ENCODE measurements at places on chromosomes 6 and 20. TPM values are rescaled to one million over a fixed set of nuclear protein-coding genes. Genes with fewer than 3 reads are reported as not detected.

DNA sequence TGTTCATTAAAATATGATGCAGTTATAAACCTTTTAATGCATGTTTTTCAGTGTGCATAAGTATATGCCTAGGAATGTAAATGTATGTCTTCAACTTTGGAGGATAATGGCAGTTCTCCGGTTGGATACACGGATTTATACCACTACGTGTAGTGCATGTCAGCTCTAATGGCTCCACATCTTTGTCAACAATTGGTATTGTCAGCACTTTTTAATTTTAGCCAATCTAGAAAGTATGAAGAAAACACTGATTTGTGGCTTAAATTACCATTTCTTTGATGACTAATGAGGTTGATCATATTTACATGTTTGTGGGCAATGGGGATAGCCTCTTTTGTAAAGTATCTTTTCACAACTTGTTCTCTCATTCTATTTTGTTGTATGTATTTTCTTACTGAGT lies 10.9 kb upstream of the RAB32 start:
- DNase-seq: no peak
- no peak overlapping the region for H3K4me3 ChIP-seq
- H3K36me3 ChIP-seq: no peaks in the 10 kb centered on the region

GRCh38 chr6:138689849-138690248 lies 83.7 kb upstream of the CCDC28A start:
- peaks cover 3% of the 10 kb centered on the region for H3K4me1 ChIP-seq
- peaks cover 34% of the 10 kb centered on the region for H3K27me3 ChIP-seq
- no peak overlapping the region for H3K27ac ChIP-seq
- H3K4me3 ChIP-seq: no peak overlapping the region
- no peak for DNase-seq

DNA sequence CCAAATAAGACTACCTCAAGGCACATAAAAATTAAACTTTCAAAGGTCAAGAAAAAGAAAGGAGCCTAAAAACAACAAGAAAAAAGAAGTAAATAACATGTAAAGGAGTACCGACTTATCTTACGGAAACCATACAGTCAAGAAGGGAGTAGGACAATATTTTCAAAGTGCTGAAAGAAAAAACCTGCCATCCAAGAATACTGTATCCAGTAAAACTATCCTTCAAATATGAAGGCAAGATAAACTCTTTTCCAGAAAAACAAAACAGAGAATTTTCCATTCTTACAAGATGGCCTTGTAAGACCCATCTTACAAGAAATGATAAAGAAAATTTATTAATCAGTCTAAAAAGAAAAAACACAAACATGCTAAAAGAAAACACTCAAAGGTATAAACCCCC lies 302.2 kb downstream of the LMBRD1 start:
- no peaks in the 10 kb centered on the region for H3K4me1 ChIP-seq
- H3K27me3 ChIP-seq: no peaks in the 10 kb centered on the region
- H3K4me3 ChIP-seq: no peak overlapping the region
- H3K27ac ChIP-seq: no peak overlapping the region
- no peaks in the 10 kb centered on the region for H3K36me3 ChIP-seq
- DNase-seq: no peak

DNA sequence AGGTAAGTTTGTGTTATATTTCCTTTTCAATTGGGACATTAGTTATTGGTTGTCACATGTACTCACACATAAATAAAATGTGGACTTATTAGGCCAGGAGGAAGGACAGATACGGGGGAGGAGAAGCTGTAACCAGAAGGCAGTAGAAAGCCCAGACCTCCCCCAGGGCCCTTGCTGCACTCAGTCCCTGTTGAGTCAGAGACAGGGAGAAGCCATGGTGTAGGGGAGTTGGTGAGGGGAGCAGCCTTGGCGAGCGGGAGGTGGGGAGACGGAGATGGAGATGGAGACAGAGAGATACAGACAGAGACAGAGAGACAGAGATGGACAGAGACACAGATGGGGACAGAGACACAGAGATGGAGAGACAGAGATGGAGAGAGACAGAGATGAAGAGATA lies 263.2 kb downstream of the DLL1 start:
- H3K4me3 ChIP-seq: no peak overlapping the region
- no peaks in the 10 kb centered on the region for H3K4me1 ChIP-seq
- H3K36me3 ChIP-seq: no peaks in the 10 kb centered on the region
- DNase-seq: no peak
- H3K27ac ChIP-seq: no peak overlapping the region

DNA sequence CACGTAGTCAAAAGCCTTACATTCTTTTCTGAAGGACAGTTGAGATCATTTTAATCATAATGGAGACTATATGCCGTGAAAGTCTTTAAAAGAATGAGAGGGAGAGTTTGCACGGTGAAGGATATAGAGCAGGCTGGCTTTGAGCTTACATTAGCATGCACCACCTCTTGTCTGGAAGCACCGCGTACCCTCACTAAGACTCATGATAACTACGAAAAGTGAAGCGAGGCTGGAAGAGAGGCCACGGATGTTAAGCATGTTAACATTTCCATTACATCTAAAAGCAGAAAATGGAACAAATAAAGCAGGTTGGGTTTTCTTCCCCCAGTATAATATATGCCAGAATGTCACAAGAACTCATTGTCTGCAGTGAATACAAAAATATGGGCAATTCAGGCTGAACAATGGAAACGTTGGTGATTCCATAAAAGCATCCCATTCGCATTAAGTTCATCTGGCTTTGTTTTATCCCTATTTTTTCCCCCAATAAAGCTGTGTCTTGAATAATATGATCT lies 40.6 kb upstream of the NKX2-2 start:
- H3K36me3 ChIP-seq: no peaks in the 10 kb centered on the region
- H3K4me1 ChIP-seq: peaks cover 29% of the 10 kb centered on the region
- no peak overlapping the region for H3K4me3 ChIP-seq
- no peaks in the 10 kb centered on the region for H3K27me3 ChIP-seq
- DNase-seq: no peak

DNA sequence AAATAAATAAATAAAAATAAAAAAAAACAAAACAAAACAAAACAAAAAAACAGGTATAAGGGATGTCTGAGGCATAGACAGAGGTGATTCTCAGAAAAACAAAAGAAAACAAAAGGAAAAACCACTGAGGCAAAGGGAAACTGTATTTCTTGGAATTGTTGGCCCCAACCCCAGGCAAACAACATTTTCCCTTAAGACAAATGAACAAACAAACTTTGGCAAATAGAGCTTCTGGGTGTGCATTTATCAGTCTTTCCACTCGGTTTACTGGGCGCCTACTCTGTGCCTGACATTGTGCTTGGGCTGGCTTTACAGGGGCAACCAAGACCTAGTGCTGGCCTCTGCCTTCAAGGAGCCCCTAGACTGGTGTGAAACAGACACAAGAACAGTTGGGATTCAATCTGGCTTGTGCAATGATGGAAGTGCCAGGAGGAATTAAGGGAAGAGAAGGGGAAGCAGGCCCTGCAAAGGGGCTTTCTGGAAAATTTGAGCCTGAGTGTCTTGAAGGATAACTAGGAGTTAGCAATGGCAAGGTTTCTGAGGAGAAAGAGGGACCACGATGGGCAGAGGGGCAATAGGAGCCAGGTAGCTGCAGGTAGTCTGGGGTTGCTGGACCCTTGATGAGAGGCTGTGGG lies 33.8 kb upstream of the IER3 start:
- H3K4me1 ChIP-seq: peaks cover 71% of the 10 kb centered on the region
- DNase-seq: no peak
- peak overlapping the region; percentile 63 for H3K4me3 ChIP-seq
- no peaks in the 10 kb centered on the region for H3K27me3 ChIP-seq
- no peaks in the 10 kb centered on the region for H3K36me3 ChIP-seq

- H3K36me3 ChIP-seq: no peaks in the 10 kb centered on the region
- H3K27ac ChIP-seq: no peak overlapping the region
- no peak for DNase-seq
- no peaks in the 10 kb centered on the region for H3K27me3 ChIP-seq
- H3K4me1 ChIP-seq: no peaks in the 10 kb centered on the region
Measured at GRCh38 chr6:82878812-82879211, 186.8 kb downstream of the UBE3D start.

- no peak for DNase-seq
- peak overlapping the region; percentile 20 for H3K4me3 ChIP-seq
- H3K27ac ChIP-seq: peak overlapping the region; percentile 71
- peaks cover 34% of the 10 kb centered on the region for H3K36me3 ChIP-seq
- H3K27me3 ChIP-seq: no peaks in the 10 kb centered on the region
Measured at GRCh38 chr6:53026526-53026925, 31.4 kb upstream of the GSTA4 start.

DNA sequence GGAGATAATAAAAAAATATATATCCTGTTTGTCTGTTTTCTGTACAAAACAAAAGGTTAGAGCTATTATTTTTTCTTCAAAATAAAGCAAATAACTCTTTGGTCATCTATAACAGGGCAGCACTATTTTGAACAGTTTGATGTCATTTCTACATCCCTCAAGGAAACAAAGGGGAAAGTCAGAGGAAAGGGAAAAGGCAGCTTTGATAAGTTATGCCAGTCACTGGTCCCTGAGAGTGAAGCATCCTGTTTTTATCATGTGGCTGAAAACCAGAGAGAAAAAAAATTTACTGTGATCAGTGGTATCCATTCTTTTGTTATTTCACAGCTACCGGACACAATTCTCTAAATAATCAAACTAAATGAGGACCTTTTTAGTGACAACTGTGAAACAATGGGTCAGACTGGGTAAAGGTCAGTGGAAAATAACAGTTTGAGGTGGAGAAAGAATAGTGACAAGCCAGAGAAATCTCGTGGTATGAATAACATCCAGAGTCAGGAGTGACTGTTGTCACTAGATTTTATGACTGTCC lies 356.0 kb downstream of the HDGFL1 start:
- no peaks in the 10 kb centered on the region for H3K27me3 ChIP-seq
- no peak overlapping the region for H3K4me3 ChIP-seq
- H3K36me3 ChIP-seq: no peaks in the 10 kb centered on the region
- no peaks in the 10 kb centered on the region for H3K4me1 ChIP-seq
- no peak overlapping the region for H3K27ac ChIP-seq
- no peak for DNase-seq

- peaks cover 32% of the 10 kb centered on the region for H3K4me1 ChIP-seq
- peak; percentile 98 for DNase-seq
- peak within 1 kb of the TSS; percentile 87 for H3K4me3 ChIP-seq
- no peaks in the 10 kb centered on the region for H3K27me3 ChIP-seq
- H3K36me3 ChIP-seq: peaks cover 17% of the 10 kb centered on the region
- H3K27ac ChIP-seq: peak within 1 kb of the TSS; percentile 79
Measured at GRCh38 chr20:3786665-3787323, at the start of gene CENPB. Gene CENPB (minus strand): TSS chr20:3786740. CDS start chr20:3786483, 257 bp downstream.

DNA sequence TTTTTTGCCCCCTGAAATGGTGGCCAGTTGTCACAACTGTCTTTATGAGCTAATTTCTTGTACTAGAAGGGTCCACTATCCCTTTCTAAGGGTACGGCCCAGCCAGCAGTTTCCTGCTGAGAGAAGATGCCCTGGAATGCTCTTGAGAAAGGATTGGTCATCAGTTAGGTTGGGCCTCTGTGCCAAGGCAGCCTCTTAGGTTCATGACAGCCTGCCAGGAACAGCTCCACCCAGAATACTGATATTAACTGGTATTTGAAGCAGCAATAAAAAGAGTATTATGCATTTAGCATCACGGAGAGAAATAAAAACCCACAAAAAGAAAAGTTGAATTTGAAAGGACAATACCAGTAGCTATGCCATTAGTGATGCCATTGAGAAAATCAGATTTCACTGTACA lies 9.0 kb upstream of the HINT3 start:
- H3K27me3 ChIP-seq: no peaks in the 10 kb centered on the region
- H3K4me1 ChIP-seq: peaks cover 19% of the 10 kb centered on the region
- no peak for DNase-seq
- H3K27ac ChIP-seq: no peak overlapping the region
- no peak overlapping the region for H3K4me3 ChIP-seq

DNA sequence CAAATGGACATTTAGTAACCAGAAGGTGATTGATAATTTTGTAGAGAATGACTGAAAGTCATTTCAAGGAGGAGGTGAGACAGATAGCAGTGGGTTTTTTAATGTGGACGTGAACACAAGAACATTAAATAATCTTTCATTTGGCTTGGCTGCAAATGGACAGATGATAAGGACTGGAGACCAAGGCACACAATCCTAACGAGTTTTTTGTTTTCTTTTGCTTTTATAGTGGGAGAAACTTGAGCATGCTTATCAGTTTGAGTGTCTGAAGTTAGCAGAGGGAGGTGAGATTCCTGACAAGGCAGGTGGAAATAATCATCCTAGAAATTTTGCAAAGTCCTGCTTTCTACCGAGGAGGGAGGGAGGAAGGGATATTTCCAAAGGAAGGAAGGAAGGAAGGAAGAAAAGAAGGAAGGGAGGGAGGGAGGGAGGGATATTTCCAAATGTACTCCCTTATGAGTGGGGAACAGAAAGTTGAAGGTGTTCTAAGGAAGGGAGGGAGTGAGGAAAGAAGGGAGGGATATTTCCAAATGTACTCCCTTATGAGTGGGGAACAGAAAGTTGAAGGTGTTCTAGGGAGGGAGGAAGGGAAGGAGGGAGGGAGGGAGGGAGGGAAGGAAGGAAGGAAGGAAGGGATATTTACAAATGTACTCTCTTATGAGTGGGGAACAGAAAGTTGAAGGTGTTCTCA lies 63.1 kb downstream of the RNF217 start:
- no peak overlapping the region for H3K4me3 ChIP-seq
- peaks cover 5% of the 10 kb centered on the region for H3K27me3 ChIP-seq
- no peak for DNase-seq
- H3K27ac ChIP-seq: no peak overlapping the region
- no peaks in the 10 kb centered on the region for H3K4me1 ChIP-seq

DNA sequence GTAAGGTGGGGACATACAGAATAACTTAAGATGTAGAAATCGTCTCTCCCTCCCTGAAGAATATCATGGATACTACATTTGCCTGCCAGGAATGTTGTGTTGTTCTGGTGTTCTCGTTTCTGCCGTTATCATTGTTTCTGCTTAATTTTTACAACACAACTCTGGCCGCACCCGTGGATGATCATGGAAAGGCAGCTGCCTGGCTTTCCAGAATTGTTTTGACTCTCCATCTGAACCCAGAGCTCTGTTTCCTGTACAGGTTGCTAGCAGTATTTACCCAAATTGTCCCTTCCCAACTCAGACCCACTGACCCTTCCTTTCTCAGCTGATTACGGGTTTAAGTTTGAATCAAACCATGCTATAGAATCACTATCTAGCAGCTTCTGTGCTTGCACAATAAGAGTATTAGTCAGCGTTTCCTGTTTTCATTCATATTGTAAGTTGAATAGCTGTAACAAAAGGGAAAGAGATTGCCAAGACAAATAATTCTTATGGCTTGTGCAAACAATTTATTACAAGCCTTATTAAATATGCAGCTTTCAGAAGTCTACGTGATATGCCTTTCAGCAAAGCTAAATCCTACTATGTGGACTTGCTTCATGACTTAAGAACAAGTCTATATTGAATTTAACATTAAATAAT lies 139.0 kb downstream of the MTHFD1L start:
- H3K36me3 ChIP-seq: peaks cover 12% of the 10 kb centered on the region
- H3K27me3 ChIP-seq: no peaks in the 10 kb centered on the region
- peaks cover 33% of the 10 kb centered on the region for H3K4me1 ChIP-seq
- DNase-seq: no peak
- H3K4me3 ChIP-seq: no peak overlapping the region

FOXQ1 gene
- not detected for total RNA-seq

SOBP gene
- 0.09 TPM for total RNA-seq

REM1 gene
- not detected for total RNA-seq

Measured in activated CD4-positive, alpha-beta T cell treated with anti-CD3 and anti-CD28 coated beads, Interleukin-2, amount 10 ng/mL, durations not matched to agents 24 days and 14 days (primary cell).